ENCODE measurements at places on chromosomes 2 and 18.

- no peak for DNase-seq
Observed at GRCh38 chr2:104447831-104448434, 406.0 kb upstream of the POU3F3 start.

DNA sequence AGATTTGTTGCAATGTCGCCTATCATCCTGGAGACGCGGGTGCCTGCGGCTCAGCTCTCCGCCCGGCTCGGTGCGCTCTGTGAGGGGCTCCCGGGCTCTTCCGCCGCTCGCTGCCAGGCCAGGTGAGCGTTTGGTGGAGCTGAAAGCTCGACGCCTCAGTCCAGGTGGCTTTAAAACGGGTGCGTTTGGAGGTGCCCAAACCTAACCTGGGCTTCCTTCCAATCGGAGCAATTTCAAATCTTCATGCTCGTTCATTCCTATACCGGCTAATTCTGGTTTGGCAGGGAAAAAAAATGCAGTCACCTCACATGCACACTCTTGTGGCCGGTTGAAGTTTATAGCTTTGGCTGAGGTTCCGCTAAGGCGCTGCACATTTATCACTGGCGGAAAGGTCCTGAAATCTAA is at the start of gene SLC16A14:
TSS of gene SLC16A14 (minus strand) at position 274 of the 405 bp plus-strand sequence. CDS start 9,572 bp downstream, outside the sequence.
- no peak for DNase-seq

- no peak for DNase-seq
Observed at GRCh38 chr2:97770445-97770844, 57.1 kb downstream of the ZAP70 start.

DNA sequence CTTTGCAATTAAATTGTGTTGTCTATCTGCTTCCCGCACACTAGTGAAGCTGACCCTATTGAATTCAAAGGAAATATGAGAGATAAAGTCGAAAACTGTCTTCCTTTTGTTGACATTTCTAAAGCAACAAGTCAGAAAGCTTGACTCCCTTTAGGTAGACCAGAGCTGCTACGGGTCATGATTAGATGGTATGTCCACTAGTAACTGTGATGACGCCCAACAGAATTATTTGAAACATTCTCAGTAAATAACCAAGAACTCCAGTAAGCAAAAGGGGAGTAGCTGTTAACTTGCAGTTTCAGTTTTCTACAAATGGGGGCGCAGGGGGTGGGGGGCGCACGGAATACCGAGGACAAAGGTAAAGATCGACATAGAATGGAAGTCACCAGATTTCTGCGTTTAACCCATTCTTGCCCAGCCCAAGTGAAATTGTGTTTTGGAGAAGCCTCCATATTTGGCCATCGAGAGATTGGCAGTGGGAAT is 56.4 kb downstream of the CRIM1 start:
- DNase-seq = no peak

DNA sequence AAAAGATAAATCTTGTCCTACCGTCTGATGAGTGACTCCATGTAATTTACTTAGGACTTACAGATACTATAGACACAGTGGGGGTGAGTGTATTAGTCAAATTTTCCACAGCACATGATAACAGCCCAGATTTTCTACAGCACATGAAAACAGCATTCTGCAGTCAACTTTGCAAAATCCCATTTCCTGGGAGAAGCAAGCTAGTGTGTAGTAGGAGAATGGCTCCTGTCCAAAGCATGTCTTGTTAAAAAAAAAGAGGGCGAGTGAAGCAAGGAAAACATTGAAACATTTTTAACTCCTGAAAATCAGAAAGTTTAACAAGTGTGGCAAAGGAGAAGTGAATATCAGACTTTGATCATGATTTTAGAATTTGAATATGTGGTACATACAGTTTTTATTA is 817.8 kb upstream of the FAM98A start:
- no peak for DNase-seq

DNA sequence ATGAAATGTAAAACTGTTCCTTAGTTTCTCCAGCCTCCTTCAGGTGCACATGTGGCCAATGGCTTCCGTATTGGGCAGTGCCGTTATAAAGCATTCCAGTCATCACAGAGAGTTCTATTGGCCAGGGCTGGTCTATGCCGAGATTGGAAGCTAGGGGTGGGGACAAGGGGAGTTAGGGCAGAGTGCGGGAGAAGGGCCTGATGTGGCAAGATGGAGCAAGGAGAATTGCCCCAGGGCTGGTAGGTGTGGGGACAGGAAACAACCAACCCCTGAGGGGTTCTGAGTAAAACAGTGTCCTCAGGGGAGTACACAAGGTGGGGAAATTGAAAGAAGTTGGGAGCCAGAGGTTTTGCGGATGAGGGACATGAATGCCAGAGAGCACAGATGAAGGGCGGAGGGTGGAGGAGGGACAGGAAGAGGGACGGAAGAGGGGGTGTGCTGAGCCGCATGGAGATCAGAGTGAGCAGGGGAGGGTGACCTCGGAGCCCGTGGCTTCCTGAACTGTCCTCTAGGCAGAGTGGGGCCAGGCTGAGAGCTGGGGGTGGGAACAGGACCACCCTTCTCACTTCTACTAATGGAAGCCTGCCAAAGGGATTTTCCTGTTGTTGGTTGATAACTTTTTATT is 9.1 kb upstream of the ATP6V1C2 start:
- no peak for DNase-seq

- no peak for DNase-seq
Observed at GRCh38 chr2:9063023-9063606, 59.6 kb upstream of the MBOAT2 start.

DNA sequence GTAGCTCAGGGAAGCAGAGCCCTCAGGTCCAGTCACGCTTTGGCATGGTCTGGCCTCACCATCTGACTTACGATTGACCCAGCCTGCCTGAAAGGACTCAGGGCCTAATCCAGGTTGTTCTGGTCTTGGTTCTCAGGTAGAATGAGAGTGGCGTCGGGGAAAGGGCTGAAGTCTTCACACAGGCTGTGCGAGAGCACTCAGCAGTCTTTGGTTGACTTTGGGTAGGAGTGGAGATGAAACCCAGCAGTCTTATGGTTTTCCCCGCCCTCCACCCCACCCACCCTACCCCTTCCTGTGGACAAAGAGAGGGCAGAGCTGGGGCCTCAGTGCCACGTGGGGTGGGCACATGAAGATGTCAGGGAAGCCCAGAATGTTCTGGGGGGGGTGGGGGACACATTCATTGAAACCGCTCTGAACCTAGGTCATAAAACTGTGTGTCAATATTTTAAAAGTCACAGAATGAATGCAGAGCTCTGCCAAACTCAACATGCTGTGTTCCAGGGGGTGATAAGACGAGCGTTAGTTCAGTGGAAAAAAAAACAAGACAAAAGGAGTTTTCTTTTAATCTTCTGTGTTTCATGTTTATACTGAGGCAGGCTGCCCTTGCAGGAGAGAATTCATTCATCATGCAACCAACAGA is 58.6 kb upstream of the ALPP start:
- DNase-seq = no peak

GRCh38 chr2:57698935-57699449 is 347.6 kb upstream of the VRK2 start:
- no peak for DNase-seq

- no peak for DNase-seq
Observed at GRCh38 chr18:4639628-4640310, 184.7 kb upstream of the DLGAP1 start.

GRCh38 chr2:71423817-71424420 is 29.4 kb upstream of the DYSF start:
- no peak for DNase-seq

DNA sequence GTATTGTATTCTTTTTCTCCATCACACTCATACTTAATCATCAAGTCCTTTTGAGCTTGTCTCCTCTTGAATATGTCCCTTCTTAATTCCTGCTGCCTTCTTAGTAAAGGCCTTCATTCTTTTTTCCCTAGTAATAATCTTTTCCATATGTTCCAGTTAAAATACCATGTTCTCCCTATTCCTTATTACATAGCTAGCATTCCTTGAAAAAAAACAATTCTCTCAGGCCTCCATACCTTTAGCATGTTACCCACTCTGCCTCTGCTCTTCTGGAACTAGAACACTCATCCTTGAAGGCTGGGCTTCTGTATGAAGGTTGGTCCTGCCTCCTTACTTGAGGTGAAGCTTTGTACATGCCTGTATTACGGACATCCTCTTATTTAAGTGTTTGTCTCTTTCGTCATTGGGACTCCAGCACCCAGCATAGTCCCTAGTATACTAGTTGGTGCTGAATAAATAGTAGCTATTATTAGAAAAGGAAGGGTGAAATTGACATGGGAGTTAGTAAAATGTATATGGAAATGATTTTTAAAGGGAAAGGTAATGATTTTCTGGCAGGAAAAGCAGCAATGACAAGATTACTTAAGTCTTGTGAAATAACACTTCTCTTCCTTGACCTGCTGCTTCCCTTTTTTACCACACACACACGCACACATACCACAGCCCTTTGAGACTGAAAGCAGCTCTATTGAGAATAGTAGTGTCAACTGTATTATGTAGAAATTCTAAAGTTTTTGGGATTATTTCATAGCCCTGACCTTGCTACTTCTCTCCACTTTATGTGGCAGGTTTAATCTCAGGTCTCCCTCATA is 45.6 kb downstream of the REL start:
- DNase-seq = no peak

GRCh38 chr2:236164201-236164924 is 3.8 kb downstream of the GBX2 start:
- no peak for DNase-seq

DNA sequence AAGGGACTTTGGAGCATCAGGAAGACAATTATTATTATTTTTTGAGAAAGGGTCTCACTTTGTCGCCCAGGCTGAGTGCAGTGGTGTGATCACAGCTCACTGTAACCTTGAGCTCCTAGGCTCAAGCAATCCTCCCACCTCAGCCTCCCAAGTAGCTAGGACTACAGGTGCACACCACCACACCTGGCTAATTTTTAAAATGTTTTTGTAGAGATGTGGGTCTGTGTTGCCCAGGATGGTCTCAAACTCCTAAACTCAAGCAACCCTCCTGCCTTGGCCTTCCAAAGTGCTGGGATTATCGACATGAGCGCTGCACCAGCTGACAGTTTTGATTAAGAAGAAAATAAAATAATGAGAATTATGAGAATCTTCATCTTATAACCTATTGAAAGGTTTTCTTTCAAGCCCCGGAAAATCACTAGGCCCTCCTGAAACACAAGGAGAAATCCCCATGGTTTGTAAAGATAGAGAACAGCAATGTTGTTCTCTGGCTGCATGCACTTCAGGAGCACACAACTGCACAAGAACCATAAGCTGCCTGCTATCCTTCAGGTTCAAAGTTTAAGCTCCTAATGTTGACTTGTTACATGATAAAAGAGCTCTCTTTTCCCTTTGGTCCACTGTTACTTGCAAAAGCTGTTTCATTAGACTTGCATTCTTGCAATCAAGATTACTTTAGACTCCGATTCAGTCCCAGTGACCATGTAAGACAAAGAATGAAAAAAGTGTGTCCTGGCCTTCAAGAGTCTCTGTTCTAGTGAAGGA is 16.8 kb downstream of the NPC1 start:
- DNase-seq = no peak

GRCh38 chr2:70041663-70042062 is 45.6 kb upstream of the PCBP1 start:
- DNase-seq = no peak

- no peak for DNase-seq
Observed at GRCh38 chr2:173196638-173197037, 121.0 kb downstream of the MAP3K20 start.

- no peak for DNase-seq
Observed at GRCh38 chr2:124001696-124002430, 23.2 kb upstream of the CNTNAP5 start.

- no peak for DNase-seq
Observed at GRCh38 chr18:3179430-3180089, 40.2 kb downstream of the MYOM1 start.

DNA sequence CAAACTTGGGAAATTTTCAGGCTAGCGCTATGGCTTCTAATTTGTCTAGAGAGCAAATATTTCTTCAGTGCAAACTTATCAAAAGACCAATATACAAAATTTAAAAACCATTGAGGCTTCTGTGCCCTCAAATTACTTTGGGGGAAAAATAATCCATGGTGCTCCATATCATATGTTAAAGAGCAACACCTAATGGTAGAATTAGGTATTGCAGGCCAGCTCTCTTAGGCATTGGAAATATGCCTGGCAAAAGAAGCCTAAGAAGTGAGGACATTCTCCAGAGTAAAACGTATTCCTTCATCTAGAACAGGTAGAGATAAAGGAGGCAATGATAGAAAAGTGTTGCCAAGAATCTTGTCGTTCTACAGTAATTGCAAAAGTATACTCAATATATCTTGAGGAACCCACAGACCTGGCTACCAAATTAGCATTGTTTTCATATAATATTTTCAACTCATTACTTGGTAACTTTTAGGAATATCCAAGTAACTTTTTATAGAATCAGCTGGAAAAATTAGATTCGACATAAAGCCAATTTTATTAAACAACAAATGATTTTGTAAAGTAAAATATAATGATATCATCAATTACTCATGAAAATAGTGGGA is 401.1 kb downstream of the BCL11A start:
- no peak for DNase-seq

GRCh38 chr18:47574966-47575365 is 323.5 kb upstream of the SKOR2 start:
- no peak for DNase-seq

- DNase-seq = no peak
Observed at GRCh38 chr2:164522561-164522981, 98.7 kb downstream of the GRB14 start.

- no peak for DNase-seq
Observed at GRCh38 chr2:62741954-62742722, 36.6 kb downstream of the EHBP1 start.

- no peak for DNase-seq
Observed at GRCh38 chr2:201275990-201276389, 15.7 kb downstream of the CASP8 start.

DNA sequence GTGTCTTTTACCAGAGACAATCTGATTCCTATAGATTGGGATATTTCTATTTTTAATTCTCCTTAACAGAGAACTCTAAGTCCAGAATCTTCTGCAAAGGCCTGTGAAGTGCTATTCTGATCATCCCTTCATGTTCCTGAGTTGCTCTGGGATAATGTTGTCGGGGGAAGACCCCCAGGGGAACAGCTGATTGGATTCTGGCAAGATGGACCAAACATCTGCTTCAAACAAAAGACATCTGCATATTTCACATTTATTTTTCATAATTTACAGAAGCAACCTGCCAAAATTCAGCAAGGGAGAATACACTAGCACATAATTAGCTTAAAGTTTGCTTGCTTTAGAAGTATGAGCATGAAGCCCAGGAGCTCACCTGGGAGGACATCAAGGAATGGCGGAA is 116.0 kb upstream of the ETAA1 start:
- DNase-seq = no peak

DNA sequence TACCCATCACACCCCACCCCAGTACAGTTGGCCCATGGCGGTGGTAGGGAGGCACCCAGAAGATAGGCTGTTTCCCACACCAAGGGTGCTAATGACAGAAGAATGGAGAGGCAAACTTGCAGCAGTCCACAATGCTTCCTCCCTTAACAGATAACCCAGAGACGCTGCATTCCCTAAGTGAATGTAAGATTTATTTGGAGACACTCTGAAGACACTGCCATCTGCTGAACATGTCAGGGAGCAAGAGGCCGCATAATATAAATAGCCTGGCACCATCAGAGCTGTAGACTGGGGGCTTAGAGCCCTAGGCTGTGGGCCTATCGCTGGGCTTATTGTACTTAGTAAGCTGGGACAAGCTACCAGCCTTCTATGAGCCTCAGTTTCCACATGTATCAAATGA is 2.2 kb upstream of the IWS1 start:
- no peak for DNase-seq

All from effector CD8-positive, alpha-beta T cell (primary cell).